ENCODE measurements at places on chromosomes 4 and X. TPM values are rescaled to one million over a fixed set of nuclear protein-coding genes. Genes with fewer than 3 reads are reported as not detected.

Gene GPRIN3
- 2.6 TPM for total RNA-seq

DNA sequence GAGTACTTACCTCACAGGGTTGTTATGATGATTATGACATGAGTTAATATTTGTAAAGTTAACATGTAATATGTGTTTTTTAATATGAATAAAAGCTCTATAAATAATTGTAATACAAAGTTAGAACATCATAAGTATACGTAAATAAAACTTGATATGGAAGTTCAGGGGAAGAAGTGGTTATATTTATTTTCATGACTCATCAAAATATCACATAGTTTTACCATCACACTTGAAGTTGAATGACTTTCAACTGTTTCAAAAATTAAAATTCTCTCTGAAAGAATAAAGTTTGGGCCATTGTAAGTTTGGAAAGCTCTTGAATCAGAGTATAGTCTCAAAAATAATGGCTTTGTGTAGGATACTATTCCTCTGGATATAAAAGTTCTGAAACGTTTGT is 8.3 kb downstream of the SH2D1A start:
- H3K4me1 ChIP-seq: no peaks in the 10 kb centered on the region
- no peaks in the 10 kb centered on the region for H3K27me3 ChIP-seq
- DNase-seq: no peak
- no peaks in the 10 kb centered on the region for H3K36me3 ChIP-seq

DNA sequence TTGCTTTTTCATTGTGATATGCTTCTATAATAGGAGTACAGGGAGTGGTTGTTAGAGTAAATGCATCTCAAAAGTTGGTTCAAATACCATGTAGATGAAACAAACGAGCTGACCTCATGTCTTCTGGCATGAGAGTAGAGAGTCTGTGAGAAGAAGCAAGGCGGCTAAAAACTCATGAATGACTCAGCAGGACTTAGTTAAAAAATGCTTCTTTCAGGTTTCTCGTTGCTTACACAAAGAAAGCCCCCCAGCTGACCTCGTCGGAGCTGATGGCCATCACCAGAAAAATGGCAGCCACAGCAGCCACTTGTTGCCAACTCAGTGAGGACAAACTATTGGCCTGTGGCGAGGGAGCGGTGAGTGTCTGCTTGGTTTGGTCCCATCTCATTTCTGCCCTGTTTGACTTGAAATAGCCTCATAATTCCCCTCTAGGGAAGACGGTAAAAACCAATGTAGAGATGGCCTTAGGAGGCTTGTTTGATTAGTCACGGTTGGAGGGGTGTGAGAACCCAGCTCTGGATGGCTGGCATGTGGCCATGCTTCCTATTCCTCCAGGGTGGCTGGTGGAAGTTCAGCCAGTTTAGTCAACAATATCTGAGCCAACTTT is 14.5 kb downstream of the AFP start:
- no peaks in the 10 kb centered on the region for H3K27me3 ChIP-seq
- H3K27ac ChIP-seq: peak overlapping the region; percentile 97
- H3K4me1 ChIP-seq: peaks cover 22% of the 10 kb centered on the region
- peak; percentile 98 for DNase-seq
- no peaks in the 10 kb centered on the region for H3K36me3 ChIP-seq

DNA sequence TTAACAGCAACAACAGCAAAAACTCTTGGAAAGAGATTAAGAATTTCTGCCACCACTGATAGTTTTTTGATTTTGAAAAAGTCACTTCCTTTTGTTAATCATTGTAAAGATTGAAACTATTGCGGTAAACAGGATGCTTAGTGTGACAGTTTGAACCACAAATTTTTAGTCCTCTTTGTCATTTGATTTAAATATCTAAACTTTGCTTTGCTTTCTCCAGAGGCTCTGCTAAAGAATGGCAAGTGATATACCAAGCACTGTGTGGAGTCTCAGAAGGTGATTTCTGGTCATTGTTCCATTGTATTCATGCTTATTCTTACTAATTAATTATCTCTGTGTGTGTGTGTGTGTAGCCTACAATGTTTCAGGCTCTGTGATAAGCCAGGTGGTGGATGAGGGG is 155.6 kb downstream of the BMPR1B start:
- no peaks in the 10 kb centered on the region for H3K27me3 ChIP-seq
- no peak overlapping the region for H3K4me3 ChIP-seq
- no peak overlapping the region for H3K27ac ChIP-seq
- no peaks in the 10 kb centered on the region for H3K36me3 ChIP-seq
- DNase-seq: no peak

- no peaks in the 10 kb centered on the region for H3K36me3 ChIP-seq
- no peak for DNase-seq
- no peaks in the 10 kb centered on the region for H3K27me3 ChIP-seq
Observed at GRCh38 chrX:31057291-31057690, 14.6 kb downstream of the FTHL17 start.

DNA sequence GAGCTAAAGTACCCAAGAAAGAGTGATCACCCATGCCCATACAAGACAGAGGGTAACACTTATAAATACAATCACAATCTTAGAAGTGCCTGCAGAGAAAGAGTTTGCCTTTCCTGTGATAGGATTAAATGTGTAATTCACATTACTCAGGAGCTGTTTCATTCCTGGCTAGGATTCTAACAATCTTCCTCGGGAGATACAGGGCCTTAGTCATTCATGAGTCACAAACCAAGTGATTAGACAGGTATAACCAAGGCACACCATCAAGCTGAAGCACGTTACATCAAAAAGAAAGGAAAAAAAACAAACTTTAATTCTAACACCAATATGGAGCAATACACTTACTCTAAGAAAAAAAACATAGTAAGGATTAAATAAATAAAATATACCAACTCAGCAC is 14.9 kb downstream of the ABCG2 start:
- H3K27ac ChIP-seq: peak overlapping the region; percentile 1
- peaks cover 8% of the 10 kb centered on the region for H3K27me3 ChIP-seq
- H3K36me3 ChIP-seq: no peaks in the 10 kb centered on the region
- H3K4me3 ChIP-seq: no peak overlapping the region
- DNase-seq: peak; percentile 86

GRCh38 chrX:27622883-27623282 is 32.7 kb downstream of the DCAF8L2 start:
- no peaks in the 10 kb centered on the region for H3K36me3 ChIP-seq
- no peak overlapping the region for H3K27ac ChIP-seq

- H3K27me3 ChIP-seq: no peaks in the 10 kb centered on the region
- peaks cover 28% of the 10 kb centered on the region for H3K4me1 ChIP-seq
- H3K36me3 ChIP-seq: no peaks in the 10 kb centered on the region
- DNase-seq: peak; percentile 17
Observed at GRCh38 chrX:16836371-16836770, 33.8 kb downstream of the RBBP7 start.

Measured in astrocyte (in vitro differentiated cells and primary cell).